ENCODE measurements at places on chromosomes 16 and 17.

GRCh38 chr17:8791910-8792270 lies 7.3 kb downstream of the MFSD6L start:
- DNase-seq: peak; percentile 52

DNA sequence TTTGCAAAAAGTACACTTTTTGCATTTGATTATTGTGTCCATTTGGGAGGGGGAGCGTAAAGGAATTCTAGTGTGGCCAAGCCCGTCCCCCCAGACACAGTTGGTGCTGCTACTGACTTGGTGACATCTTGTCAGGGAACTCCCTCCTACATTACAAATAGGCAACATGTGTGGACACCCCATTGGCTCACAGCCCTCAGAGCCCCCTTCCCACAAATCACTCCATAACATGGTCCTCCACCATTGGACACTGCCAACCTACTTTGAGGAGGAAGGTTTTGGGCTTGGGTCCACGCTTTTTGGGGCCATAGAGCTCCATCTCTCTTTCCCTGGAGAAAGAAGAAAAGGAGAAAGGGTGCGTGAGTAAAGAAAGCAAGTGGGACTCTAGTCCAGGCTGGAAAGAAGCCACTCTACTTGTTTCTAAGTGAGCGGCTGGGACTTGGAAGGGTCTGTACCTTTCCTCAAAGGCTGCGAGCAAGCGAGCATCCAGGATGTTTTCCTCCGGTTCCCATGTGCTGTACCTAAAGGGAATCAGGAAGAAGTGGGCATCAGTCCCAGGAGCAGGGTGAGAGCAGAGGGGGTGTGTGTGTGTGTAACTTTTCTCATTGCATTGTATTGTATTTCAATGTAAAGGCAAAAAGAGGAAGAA lies 958 bp downstream of the CBX8 start:
- DNase-seq: no peak

DNA sequence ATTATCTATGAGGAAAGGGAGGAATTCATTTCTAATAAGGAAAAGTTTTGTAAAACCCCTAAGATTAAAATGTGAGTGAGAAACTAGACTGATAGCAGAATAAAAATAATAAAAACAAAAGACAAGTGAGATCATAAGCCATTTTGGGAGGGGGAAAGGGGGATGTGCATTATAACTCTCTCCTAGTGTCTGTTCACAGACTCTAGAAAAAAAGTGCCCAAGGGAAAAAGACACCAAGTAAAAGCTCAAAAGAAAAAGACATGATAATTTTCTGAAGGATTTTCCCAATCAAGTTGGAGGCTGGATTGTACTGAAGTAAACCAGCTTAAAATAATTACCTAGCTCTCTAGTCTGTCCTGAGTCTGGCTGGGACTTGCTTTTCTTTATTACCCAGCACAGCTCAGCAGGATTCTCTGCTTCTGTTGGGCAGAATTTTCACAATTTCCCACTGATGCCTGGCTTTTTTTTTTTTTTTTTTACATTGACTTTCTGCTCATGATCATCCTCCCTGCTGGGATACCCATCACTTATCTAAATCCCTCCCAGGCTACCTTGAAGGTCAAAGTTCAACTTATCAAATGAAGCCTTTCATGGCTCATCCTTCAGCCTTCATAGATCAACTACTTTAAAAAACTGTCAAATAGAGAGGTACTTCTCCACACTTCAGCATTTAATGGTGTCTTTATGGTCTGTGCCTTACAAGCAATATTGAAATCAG lies 124.2 kb upstream of the KCNJ16 start:
- no peak for DNase-seq

DNA sequence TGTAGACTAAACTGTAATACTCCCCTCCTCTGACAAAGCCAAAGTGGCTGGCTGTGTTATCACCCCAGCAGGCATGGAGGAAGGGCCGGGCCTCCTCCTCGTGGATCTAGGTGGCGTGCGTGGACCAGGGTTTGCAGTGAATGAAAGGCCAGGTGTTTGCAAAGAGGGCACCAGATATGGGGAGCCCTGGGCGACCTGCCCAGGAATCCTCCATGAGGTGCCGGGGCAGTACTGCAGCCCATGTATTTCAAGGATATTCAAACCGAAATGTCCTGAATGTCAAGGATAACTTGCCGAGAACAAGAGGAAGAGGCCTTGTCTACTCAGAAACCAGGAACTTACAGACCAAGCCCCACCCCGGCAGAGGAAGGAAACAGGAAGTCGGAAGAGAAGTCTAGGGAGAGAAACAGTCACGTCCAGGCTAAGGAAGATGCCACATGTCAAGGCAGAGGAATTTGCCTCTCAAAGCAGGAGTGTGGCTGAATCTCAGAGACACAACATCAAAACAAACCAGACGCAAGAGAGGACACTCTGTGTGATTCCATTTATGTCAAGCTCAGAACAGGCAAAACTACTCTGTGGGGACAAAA lies 13.7 kb upstream of the OSGIN1 start:
- no peak for DNase-seq

DNA sequence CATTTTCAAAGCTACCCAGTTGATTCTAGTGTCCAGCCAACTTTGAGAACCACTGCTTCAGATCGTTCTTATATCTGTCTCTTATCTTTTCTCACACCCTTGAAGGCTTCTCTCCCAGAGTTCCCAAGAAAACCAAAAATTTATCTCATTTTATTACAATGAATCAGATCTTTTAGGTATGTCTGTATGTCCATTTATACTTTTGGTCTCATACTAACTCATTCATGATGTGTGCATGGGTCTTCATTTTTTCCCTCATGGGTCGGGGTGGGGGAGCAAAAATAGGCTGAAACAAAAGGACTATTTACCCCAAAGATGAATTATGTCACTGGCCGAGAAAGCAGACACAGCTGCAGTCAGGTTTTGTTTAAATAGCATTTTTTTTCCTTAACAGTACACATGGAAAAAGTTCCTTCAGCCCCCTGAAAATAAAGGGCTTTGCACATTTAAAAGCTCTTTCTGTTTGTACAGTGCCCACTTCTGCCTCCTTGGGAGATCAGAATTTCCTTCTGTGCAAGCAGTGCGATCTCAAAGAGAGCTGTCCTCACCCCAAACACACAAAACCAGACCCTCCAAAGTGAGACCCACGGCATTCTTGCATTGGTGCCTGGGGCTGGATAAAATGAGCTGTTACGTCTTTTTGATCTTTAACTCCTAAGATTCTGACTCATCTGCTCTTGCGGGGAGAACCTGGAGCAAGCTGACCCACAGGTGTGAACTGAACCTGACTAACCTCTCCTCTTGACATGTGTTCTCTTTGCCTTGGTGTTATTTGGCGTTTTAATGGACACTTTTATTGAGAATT lies 251.2 kb upstream of the ELAC2 start:
- no peak for DNase-seq

DNA sequence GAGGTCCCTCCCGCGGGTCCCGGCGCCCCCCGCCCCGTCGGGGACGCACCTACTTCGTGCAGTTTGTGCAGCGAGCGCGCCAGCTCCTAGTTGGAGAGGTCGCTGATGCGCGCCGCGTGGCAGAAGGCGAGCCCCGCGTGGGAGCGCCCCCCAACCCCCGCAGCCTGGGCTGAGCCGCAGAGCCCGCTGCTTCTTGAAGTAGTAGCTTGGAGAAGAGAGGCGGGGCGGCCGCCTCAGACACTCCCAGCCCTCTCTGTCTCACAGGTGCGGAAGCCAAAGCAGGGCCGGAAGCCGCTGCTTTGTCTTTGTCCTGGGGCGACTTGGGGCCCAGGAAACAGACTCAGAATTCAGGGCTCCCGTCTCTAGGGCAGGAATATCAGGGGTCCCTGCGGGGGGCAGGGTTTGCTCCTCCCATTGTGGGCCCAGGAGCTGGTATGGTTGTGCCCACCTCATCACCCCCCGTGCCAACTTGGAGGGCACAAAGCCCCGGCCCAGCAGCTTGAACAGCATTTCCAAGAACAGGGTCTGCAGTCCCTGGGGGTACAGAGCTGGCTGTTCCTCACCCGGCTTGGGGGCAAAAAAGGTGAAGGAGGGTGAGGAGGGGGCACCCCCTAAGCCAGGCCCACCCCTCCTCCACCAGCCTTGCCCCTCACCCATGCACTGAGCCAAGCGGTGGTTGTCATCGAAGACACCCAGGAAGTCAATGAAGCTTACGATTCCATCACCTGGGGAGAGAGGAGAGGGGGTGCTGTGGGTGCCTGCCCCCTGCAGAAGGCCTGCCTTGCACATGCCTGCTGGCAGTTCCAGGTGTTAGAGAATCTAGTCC lies 13.5 kb downstream of the SPATA32 start:
- DNase-seq: peak; percentile 73

DNA sequence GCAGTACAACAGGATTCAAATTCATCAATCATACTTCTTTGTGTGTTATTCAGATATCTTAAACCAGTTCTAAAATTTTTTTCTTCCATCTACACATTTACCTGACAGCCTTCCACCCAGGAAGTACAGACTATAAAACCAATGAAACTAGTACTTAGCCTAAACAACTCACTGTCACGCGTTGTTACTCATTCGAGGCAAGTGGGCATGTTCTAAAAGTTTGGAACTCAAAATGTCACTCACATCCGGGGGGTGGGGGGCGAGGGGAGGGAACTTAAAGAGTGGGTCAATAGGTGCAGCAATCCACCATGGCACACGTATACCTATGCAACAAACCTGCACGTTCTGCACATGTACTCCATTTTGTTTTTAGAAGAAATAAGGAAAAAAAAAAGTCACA lies 90.4 kb upstream of the PLEKHM1 start:
- peak; percentile 19 for DNase-seq

- no peak for DNase-seq
These were observed 27.4 kb upstream of the NAGLU start for GRCh38 chr17:42508426-42509165.

DNA sequence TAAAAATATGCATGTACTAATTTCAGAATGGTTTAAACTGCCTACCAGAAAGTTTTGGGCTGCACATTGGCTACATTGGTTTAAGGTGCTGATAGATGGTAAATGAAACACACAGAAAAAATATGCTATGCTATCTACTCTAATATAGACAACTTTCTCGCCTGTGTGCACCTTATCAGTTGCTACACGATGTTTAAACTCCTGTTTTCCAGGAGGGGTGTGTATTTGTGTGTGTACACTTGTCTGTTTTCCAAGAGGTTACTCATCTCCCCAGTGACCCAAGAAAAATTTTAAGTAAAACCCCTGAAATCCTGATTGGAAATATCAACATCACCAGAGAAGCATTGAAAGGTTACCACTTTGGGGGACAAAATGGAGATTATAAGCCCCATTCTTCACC lies 21.6 kb upstream of the PSMC5 start:
- no peak for DNase-seq
